Uterus (tissue), 4 donors: ENCODE measurements at places on chromosomes 6 and 20. TPM values are rescaled to one million over a fixed set of nuclear protein-coding genes. Genes with fewer than 3 reads are reported as not detected.

GRCh38 chr6:129183681-129184301, 300.9 kb downstream of the LAMA2 start:
- no peak for DNase-seq

DNA sequence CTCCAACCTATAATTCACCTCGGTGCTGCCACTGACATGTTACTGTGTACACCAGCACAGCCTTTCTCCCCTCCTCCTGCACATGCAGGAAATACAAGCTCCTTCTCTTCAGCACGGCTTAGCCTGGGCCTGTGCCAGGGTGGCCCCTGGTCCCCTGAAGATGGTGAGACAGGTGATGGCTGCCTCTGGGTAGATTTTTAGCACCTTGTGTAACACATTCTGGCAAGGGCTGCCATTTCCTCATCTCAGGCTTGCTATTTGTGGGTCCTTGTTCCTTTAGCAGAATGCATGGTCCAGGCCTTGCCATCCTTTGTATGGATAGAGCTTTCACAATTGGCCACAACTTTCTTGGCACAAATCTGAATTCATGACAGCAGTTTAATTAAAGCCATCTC, 151.3 kb downstream of the CDC5L start:
- DNase-seq: no peak

DNA sequence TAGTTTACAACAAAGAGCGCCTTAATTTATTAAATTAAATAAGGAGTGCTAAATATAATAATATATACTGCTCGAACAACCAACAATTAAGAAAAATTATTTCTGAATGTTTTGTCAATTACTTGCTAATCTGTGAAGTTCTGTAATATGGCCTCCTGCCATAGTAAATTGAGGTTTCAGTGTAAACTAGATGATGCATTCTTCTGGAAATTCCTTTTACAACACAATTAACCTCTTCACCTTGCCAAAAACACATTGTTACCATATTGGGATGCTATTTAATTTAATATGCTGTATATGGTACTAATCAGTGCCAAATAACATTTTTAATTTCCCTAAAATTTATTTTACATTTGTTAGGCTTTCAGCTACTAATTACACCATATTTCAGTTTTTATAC, 808.4 kb upstream of the CITED2 start:
- no peak for DNase-seq

DNA sequence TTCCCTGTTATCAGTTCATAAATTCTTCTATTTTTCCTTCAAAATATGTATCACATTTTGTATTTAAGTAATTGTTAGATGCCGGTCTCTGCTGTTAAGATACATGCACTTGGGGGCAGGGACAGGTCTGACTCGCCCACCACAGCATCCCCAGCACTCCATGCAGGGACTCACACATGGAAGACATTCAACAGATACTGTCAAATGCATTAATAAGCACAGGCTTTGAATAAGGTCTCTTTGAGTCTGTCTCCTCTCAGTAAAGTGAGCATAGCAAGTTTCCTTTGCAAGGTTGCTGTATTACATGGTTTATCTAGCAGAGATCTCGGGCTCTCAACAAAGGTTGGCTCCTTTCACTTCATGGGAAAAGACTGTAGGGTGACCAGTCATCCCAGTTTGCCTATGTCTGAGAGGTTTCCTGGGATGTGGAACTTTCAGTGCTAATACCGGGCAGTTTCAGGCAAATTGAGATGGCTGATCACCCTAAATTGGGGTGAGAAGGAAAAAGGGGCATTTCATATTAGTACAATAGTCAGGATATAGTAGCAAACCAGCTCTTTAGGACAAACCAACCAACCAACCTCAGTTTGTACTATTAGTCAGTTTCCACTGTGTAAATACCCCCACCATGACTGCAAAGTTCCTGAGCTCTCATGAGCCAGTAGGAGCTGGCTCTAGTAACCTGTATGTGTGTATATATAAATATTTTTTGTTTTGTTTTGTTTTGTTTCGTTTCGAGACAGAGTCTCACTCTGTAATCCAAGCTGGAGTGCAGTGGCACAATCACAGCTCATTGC, 15.0 kb downstream of the JPH2 start:
- DNase-seq: peak; percentile 3

DNA sequence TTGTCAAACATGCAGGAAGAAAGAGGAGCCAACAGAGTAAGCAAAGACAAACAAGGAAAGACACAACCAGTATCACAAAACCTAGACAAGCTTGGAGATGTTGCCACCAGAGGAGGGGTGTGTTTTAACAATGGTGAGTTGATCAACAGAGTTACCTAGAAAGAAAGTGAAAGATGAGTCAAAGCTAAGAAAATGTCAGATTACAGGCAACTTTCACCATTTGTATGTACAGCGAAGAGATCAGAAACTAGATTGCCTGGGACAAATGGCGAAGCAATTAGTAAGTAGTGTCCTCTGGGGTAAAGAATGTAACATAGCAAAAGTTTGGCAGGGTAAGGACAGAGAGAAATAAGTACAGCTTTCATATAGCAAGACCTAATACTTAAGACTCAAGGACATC, 51.6 kb upstream of the POU3F2 start:
- DNase-seq: no peak

DNA sequence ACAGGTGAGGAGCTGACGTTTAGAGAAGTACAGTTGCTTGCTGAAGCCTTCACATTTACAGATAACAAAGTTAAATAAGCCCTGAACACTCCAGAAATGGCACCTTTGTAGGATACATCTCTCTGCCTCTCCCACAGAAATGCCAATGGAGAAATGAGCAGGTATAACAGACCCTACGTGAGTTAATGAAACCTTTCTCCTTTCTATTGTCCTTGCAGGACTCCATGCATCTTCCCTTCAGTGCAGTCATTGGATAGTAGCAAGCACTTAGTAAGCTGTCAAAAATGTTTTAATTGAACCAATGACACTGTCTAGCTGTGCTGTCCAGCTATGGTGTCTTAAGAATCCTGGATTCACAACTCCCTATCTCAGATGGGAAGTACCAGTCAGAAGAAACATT, 8.1 kb upstream of the RRBP1 start:
- no peak for DNase-seq

DNA sequence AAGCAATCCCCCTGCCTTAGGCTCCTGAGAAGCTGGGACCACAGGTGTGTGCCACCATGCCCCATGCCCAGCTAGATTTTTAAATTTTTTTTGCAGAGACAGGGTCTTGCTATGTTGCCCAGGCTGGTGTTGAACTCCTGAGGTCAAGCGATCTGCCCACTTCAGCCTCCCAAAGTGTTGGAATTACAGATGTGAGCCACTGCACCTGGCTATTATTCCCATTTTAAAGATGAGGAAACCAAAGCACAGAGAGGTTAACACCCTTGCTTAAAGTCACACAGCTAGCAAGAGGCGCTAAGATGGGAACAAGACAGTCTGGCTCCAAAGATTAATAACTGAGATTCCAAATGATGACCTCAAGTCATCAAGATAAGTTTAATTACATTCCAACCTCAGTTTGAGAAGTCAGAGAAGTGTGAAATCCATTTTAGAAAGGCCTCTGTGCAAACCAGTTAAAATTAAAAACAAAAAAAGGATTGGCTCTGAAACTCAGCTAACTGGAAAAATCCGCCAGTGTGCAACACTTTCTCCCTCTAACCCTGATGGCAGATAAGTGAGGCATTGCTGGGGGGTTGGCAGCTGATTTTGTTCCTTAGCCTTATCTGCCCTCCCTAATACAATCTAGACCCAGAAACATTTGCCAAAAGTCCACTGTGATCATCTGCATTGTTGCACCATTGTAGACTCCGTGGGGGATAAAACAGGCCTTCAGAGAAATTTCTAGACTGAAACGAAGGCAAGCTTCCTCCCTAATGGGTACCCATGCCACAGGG, 55.5 kb downstream of the CPNE5 start:
- DNase-seq: no peak

DNA sequence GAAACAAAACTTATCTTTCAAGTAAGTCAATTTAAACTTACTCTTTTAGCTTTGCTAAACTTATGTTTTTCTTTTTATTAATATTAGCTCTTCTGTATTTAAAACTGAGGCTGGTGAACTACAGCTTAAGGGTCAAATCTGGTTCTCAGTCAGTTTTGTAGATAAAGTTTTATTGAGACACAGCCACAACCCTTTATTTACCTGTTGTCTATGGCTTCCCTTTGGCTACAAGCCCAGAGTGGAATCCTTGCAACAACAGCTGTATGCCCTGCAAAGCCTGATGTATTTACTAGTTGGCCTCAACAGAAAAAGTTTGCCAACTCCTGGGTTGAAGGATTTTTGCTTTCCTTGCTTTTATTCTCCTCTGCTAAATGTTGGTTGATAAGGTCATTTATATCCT, 491.4 kb upstream of the RNF217 start:
- DNase-seq: no peak

DNA sequence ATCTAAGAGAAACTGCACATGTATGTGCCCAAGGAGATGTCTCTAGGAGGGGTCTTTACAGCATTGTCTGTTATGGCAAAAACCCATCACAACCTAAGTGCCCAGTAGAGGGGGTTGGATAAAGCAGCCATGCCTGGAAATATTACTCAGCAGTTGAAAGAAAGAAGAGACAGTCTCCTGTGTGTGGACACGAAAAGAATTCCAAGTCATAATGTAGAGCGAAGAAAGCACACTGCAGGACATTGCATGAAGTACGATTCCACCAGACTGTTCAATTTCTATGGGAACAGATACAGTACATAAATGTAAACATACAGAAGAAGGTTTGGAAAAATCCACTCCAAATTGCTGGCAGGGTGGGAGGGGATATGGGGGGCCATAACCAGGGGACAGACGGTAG, 7.3 kb upstream of the TGM2 start:
- no peak for DNase-seq

DNA sequence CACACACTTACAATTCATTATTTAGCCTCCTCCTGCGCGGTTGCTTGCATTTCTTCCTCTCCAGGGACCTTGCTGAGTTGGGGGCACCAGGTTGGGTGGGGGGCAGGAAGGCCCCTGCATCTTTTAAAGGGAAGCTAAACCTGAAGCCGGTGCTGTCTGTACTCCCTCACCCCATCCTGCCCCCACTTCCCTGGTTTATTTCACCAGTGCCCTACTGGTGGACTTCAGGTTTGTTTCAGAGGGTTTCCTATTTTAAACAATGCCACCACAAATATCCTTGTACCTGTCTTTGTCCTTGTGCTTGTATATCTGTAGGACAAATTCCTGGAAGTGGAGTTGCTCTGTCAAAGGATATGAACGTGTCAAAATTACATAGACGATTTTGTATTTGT, 21.0 kb downstream of the PTK7 start:
- no peak for DNase-seq

GRCh38 chr6:41135062-41135832, 18.9 kb downstream of the TREML1 start:
- no peak for DNase-seq

DNA sequence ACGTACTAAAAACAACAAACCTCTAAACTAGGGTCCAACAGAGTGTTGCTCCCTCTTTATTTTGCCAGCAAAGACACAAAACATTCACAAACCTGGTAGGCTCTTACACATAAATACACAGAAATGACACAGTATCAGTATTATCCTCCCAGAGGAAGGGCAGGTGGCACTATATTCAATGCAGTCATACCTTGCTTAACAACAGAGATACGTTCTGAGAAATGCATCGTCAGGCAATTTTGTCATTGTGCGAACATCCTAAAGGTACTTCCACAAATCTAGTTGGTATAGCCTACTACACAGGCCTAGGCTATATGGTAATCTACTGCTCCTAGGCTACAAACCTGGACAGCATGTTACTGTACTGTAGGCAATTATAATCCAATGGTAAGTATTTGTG, 9.6 kb downstream of the ZBTB2 start:
- no peak for DNase-seq

The MROH8 gene
- 4.4 TPM for total RNA-seq

The PTGIS gene
- total RNA-seq: 125 TPM

The TRIM40 gene
- not detected for total RNA-seq
